Left lung (tissue), 14 donors: ENCODE measurements at places on chromosomes 6 and 20.

DNA sequence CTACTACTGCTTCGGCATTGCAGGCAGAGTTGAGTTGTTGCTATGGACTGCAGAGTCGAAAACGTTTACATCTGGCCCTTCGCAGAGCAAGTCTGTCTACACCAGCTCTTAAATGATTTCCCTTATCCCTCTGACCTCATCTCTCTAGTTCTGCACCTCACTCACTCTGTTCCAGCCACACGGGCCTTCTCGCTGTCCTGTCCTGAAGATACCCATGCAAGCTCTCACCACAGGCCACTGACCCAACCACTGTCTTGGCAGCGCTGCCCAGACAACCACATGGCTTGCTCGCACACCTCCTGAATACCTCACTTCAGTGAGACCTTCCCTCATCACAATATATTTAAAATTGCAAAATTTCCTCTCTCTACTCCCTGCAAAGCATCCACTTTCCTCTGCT, 31.4 kb downstream of the B4GALT5 start:
- DNase-seq, result no peak

DNA sequence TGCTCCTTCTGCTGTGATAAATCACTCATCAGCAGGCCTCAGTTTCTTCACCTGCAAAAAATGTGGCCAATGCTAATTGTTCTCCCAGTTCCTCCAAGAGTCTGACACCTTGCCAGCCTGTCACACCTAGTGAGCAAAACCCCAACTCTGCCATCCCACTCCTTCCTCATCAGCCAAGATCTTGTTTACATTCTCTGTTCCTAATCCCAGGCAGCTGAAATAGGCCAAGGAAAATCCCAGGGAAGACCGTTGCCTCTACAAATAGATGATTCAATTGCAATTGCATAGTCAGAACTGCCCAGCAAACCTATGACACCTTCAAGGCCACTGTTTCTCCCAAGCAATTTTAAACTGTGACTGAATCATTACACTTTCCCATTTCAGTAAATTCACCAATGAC, 78.7 kb downstream of the GMDS start:
- no peak for DNase-seq

DNA sequence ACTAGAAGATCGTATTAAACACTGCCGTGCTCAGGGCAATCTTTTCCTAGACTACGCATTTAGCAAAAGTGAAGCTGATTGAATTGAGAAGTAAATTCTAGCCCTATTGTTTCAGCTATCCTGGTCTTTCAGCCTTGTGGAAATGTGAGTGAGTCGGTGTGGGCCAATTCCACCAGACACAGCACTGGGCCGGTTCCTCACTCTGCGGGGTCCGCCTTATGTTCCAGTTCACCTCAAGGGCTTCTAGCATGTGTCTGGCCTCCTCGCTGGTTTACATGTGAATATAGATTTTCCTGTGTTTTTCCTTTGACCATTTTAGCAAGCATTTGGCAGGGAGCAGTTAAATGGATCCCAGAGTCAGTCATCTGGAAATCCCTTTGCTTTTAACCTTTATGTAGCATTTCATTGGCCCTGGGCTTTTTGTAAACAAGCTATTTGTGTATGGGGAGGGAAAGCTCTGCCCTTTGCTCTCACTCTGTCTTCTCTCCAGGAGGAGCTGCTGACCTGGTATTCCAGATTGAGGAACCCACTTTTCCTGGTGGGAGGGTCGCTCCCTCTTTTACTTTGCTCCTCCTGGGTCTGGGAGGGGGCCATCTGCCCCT, 12.4 kb upstream of the GTSF1L start:
- DNase-seq, result no peak

DNA sequence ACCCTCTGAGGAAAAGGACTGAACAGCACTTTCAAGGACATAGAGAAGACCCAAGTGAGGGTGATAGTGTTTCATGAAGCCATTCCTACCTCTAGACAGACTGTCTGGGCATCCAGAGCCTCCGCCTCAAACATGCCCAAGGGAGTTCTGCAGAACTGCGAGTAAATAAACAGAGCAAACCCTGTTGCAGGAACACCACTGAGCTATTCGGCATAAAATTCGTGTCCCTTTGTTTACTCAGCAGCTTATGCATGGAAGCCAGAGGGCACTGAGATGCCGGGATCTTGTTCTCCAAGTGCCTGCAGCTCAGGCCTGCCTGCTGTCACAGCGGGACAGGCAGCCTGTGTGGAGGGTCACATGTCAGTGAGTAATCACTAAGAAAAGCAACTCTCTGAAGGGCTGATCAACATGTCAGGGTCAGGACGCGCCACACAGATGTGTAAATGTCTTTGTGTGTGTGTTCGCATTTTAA, 164.9 kb upstream of the HEY2 start:
- no peak for DNase-seq

DNA sequence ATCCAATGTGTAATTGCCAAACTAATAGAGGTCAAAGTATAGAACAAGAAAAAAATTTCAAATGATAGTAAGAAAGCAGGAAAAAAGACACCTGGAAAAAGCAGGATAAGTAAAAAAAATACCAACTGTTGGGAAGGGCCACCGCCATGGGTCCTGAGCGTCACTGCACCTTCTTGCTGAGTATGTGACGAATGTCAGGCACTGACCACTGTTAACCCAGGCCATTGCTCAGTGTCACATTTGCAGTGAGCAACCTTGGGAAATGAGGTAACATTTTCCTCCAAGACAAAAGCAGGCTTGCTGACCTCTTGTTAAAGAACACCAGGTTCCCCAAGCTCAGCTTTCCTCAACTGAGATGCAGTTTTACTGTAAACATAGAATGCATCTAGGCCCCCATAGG, 15.6 kb upstream of the RPS6KA2 start:
- DNase-seq, result no peak

DNA sequence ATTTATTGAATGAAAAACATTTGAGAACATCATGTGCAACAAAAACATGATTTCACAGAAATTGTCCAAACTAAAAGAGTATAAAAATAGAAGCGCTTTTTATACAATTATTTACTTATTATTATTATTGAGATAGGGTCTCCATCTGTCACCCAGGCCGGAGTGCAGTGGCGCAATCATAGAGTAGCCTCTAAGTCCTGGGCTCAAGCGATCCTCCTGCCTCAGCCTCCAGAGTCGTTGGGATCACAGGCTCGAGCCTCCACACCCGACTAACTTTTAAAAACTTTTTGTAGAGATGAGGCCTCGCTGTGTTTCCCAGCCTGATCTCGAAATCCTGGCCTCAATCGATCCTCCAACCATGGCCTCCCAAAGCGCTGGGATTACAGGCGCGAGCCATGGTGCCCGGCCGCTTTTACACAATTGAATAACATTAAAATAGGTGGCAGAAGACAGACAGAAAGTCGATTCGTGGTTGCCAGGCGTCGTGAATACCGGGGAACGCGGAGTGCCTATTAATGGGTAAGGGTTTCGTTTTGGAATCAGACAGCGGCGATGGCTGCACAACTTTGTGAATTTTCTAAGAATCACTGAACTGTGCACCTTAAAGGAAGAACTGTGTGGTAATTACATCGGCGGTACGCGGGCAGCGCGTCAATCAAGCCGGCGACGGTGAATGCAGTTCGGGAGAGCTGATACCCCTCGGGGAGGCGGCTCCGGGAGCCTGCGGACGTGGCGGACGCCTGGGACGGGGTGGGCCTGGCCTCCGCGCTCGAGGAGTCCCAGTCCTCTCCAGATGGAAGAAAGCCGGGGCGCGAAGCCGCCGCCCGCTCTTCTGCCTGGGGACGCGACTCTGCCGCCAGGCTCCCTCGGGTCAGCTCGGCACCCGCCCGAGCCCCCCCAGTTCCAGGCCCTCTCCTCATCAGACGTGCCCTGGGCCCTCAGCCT, 807 bp downstream of the TBC1D20 start:
- DNase-seq, result peak; percentile 57

GRCh38 chr6:27183060-27183832, 64.3 kb upstream of the PRSS16 start:
- DNase-seq, result no peak

DNA sequence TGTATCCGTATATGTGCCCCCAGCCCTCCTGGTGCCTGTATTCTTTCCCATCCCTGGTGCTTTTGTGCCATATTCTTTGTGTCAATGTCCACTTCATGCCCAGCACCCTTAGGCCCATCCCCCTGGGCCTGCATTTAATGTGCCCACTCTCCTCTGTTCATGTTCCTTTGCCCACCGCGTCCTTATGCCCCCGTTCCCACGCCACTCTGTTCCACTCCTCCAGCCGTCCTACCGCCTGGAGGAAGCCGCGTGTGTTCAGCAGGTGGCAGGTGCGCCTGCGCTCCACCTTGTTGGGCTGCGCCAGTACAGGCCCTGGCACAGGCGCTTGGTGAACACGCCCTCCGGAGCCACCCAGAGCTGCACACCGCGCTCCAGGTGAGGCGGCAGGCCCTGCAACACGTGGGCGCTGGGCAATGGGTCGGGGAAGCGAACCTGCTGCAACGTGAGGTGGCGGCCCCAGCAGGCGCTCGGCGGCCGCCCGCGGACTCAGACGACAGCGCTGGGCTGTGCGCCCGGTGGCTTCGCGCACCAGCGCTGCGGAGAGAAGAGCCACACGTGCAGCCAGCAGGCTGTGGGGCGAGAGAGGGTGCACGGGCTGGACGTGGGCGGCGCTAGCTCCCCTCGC, 4.0 kb upstream of the FOXS1 start:
- DNase-seq, result no peak

DNA sequence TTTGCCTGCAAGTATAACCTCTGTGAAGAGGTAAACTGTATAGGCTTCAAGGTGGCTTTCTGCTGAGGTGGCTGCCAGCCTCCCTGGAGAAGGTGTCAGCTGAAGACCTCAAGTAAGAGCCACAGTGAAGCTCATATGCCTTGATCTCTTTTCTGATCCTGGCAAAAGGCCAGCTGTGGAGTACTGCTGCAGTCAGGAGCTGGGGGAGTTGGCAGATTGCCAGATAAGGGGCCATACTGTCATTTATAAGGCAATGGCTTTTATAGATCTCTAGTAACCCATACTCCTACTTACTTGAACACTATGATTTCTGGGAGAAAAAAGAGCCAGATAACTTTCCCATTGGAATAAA, 8.8 kb upstream of the CEP85L start:
- peak; percentile 46 for DNase-seq

DNA sequence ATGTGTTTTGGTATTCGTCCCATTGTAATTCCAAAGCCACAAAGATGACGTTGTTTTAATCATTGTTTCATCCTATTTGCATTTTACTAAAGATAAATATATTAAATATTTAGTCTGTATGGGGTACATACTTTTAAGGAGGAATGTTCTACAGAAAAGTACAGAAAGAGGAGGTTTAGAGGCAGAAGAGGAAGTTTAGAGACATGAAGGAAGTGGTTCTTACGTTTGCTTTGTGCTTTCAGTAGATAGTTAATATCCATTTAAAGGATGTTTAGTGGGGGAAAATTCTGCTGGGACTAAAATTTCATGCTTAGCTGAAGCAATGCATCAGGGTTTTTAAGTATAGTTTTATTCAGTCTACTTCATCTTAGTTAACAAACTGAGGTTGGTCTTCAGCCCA, 116.6 kb downstream of the CRYBG1 start:
- DNase-seq, result no peak

DNA sequence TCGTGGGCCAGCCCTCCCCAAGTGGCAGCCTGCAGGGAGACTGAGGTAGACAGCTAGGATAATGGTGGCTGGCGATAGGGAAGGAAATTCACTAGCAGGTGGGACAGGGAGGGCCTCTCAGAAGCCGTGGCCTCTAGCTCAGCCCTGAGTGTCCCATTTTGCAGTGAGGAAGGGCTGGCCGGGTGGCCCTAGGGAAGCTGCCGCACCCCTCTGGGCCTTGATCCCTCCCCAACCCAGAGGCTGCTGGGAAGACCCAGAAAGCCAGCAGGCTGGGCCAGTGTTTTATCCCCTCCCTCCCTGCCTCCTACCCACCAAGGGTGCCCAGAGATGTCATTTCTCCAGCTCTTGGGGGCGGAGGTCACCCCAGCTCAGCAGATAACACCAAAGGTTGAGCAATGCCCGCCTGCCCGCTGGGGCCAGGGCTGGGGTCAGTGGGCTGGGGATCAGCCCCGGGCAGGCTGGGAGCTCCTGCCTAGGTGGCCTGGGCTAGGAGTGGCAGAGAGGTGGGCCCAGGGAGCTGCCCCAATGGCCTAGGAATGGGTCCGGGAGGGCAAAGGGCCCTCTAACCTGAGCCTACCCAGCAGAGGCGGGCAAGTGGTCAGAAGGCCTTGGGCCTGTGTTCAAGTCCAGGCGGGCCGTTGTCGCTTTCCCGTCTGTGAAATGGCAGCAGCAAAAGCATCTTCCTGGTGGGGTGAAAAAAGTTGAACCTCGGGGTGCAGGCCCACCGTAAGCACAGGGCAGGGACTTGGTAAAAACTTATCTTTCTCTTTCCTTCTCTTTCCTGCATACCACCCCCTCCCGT, 1.6 kb upstream of the CEBPB start:
- DNase-seq, result no peak

GRCh38 chr6:30102414-30102969, 10.4 kb downstream of the TRIM31 start:
- DNase-seq, result no peak

DNA sequence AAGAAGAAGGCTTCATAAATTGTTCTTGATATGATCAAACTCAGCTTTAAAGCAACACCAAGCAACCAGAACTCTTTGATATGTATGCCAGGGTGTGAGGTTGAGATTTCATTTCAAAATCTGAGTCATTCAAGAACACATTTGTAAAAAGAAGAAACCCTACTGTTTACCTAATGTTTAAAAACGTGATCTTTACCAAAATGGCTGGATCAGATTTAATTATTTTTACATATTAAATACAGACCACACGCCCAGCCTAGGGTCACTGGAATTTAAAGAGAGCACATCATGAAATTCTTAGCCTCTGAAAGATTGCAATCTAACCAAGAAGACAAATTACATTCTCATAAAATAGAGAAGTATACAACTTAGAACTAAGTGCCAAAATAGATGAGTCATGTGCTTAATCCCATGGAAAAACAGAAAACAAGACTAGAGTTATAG, 206.8 kb upstream of the SMLR1 start:
- DNase-seq, result no peak

GRCh38 chr6:146578054-146578453, 20.7 kb upstream of the ADGB start:
- no peak for DNase-seq

DNA sequence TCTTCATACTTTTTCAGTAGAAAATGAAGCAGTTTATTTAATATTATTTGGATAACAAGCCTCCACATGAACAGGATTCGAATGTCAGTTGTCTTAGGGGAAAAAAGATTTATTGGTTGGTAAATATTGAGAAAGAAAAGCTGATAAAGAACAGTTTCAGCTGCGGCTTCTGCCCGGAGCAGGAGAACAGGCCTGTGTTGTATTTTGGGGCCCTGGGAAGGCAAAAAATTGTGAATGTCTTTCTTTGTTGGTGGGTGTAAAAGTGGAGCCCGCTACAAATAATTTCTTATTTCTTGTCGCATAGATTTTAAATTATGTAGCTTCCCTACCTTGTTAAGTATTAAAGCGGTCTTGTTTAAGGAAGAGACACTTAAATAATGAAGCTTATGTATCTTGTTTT, 90.5 kb upstream of the PAX1 start:
- no peak for DNase-seq

DNA sequence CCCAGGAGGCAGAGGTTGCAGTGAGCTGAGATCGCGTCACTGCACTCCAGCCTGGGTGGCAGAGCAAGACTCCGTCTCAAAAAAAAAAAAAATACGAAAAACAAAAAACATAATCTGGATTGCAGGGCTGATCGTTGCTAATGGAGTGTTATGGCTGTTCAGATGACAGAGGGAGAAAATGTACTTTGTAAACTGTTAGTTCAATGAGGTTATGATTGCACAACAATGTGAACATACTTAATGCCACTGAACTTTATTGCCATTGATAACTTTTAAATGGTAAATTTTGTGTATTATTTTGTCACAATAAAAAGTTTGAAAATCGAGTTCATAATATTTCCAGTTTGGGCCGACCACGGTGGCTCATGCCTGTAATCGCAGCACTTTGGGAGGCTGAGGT, 10.5 kb downstream of the C20orf173 start:
- DNase-seq, result no peak
